ENCODE measurements at places on chromosomes 4 and X.

GRCh38 chrX:153922932-153923857 lies 2.9 kb downstream of the ARHGAP4 start:
- peak; percentile 32 for DNase-seq

- DNase-seq: no peak
Measured at GRCh38 chrX:139795196-139795595, 87.2 kb upstream of the MCF2 start.

DNA sequence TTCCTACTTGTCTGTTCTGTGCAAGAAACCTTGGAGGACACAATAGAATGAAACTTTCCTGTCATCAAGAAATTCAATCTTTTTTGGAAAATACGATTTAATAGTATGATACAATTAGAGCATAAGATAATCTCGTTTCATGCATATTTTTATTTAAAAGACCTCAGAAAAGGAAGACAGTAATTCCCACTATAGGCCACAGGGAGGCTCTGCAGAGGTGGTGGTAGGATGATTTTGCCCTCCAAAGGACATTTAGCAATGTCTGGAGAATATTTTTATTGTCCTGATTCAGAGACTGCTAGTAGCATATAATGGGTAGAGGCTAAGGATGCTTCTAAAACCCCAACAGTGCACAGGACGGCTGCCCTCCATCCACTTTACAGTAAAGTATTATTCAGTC lies 68.7 kb downstream of the PAK3 start:
- peak; percentile 7 for DNase-seq

- no peak for DNase-seq
Measured at GRCh38 chr4:187786190-187786589, 209.4 kb upstream of the ZFP42 start.

- DNase-seq: no peak
Measured at GRCh38 chrX:17438221-17438620, 63.2 kb downstream of the NHS start.

- peak; percentile 0 for DNase-seq
Measured at GRCh38 chrX:102599951-102600579, 750 bp downstream of the ARMCX5 start.

DNA sequence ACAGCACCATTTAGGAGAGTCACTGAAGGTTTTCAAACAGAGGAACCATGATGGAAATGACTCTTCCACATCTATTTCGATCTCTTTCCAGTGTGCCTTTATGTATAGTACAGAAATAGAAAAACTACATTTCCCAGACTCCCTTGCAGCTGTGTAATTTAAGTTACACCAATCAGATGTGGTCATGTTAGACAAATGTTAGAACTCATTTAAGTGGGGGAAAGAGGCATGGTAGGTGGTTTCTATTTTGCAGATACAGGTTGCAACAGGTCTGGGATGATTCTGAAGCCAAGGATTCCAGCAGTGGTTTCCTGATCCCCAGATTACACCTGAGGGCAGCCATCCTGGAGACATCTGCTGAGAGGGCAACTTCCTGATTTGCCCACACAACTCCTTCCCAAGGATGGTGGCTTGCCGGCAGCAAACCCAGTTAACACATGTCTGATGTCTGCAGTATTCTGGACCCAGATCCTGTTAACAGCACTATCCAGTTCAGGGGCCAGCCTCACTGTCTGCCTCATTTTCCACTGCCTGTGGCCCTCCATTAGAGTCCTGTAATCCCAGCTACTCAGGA lies 38.7 kb upstream of the PDK3 start:
- DNase-seq: peak; percentile 50

- no peak for DNase-seq
Measured at GRCh38 chr4:188942606-188943005, 803.4 kb downstream of the TRIML1 start.

- DNase-seq: no peak
Measured at GRCh38 chr4:152117933-152118507, 357.2 kb upstream of the GATB start.

DNA sequence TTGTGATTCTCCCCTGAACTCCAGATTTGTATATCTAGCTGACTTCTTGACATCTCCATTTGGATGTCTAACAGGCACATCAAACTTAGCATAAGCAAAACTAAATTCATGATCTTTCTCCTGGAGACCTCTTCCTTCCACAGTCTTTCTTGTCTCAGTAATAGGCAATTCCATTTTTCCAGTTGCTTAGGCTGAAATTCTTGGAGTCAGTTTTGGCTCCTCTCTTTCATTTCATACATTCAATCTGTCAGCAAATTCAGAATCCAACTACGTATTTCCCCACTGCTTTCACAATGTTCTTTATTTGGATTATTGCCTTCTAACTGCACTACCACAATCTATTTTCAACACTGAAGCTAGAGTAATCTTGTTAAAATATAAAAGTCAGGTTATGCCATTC lies 219.9 kb upstream of the GLRA2 start:
- no peak for DNase-seq

GRCh38 chr4:152856960-152857359 lies 77.2 kb downstream of the ARFIP1 start:
- DNase-seq: no peak

- DNase-seq: no peak
Measured at GRCh38 chrX:136816975-136817374, 36.2 kb upstream of the ARHGEF6 start.

DNA sequence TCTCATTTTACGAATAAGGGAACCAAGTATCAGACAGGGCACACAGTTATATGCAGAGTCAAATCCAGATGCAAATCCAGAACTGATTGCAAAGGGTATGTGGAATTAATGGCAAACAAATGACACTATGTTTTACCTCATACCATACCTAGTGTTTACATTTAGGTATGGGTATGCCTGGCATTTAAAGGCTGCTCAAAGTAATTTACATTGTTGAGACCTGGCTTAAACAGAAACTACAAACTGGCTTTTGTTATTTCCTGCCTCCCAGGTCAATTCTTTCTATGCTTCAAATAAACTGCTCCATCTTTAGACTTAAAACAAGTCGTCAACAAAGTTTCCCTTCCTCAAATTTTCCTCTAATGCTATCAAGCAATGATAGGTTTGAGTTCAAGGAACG lies 33.7 kb downstream of the ANKRD17 start:
- peak; percentile 55 for DNase-seq

DNA sequence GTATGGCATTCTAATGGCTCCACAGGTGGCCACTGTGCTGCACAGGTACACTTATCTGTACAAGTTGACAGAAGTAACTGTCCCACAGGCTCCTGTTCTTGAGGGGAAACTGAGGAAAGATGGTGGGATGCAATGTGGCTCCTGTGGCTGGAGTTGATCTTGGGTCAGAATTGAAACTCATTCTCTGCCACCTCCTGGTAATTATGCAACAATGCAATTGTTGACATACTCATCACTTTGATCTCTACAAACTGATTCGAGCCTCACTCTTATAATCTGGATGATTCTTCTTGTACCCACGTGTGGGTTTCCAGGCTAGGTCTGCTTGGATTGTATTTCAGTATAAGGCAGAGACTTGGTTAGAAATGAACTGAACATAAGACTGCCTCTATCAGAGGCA lies 148.8 kb downstream of the CCNG2 start:
- no peak for DNase-seq

DNA sequence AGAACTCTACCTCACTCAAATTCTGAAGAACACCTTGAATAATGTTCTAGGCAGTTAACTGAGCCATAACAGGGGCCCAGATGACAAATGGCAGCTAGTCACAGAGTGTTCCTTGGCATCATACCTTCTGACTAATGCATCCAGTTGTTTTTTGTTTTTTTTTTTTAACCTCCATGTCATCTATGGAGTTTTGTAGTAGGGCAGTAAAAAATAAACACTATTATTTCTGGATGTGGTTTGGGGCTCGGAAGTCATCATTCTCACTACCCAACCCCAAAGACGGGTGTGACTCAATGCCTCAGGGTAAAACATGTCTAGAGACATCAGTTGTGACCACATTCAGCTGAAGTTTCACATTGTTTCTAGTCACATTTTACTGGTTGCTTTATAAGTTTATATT lies 31.2 kb upstream of the MCF2 start:
- no peak for DNase-seq

GRCh38 chr4:176981551-176981950 lies 188.8 kb upstream of the VEGFC start:
- DNase-seq: no peak

- DNase-seq: no peak
Measured at GRCh38 chrX:10102046-10102704, 54.6 kb upstream of the CLCN4 start.

- DNase-seq: no peak
Measured at GRCh38 chr4:4385729-4386295, 1.1 kb upstream of the NSG1 start.

DNA sequence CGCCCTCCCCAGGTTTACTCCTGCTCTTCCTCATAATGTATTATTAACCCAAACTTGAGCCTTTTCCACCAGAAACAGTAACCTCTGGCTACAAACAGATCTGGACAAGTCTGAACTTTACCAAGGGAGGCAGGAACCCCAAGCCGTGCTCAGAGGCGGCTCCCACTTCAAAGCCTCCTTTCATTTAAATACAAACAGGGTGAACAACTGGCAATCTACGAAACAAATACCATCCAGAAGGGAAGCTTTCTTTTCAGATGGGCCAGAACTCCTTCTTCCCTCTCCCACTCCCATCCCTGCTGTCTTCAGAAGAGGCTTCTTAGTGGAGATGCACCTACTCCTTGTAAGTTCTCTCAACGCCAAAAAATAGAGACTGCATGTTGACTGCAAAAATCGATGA lies 2.1 kb upstream of the GPC4 start:
- peak; percentile 44 for DNase-seq

DNA sequence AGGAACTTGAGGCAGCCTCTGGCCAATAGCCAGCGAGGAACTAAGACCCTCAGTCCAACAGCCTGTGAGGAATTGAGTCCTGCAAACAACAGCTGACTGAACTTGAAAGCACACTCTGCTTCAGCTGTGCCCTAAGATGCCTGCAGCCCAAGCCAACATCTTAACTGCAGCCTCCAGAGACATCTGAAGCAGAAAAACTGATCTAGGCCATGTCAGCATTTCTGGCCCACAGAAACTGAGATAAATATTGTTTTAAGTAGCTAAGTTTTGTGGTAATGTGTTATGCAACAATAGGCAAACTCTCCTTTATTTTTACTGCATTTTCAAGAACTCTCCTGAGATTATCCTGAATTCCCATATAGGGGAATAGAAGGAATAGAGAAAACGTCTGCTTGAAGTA lies 24.4 kb upstream of the PIGA start:
- DNase-seq: no peak

- no peak for DNase-seq
Measured at GRCh38 chr4:100707786-100708185, 190.0 kb upstream of the EMCN start.

DNA sequence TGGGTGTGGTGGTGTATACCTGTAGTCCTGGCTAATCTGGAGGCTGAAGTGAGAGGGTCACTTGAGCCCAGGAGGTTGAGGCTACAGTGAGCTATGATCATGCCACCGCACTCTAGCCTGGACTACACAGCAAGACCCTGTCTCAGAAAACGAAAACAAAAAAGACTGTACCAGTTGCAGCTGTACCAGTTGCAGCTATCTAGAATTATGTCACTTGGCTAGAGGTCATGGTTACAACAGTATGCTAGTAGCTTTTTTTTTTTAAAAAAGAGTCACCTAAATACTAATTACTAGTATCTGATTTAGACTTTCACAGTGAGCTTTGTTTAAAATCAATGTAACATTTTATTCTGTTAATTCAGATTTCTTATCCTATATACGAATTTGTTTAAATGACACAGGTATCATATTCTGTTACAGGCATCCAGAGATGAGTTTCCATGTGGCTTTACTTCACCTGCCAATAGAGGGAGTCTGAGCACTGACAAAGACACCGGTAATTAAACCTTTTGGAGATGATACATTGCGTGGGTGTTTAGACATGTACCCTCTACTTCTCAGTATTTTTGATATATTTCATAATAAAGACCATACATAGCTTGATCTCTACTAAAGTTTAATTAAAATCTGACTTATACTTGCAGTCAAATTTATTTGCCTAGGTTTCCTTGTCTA lies 100.2 kb upstream of the IL13RA1 start:
- peak; percentile 14 for DNase-seq

- no peak for DNase-seq
Measured at GRCh38 chr4:7103607-7104365, 35.9 kb upstream of the GRPEL1 start.

DNA sequence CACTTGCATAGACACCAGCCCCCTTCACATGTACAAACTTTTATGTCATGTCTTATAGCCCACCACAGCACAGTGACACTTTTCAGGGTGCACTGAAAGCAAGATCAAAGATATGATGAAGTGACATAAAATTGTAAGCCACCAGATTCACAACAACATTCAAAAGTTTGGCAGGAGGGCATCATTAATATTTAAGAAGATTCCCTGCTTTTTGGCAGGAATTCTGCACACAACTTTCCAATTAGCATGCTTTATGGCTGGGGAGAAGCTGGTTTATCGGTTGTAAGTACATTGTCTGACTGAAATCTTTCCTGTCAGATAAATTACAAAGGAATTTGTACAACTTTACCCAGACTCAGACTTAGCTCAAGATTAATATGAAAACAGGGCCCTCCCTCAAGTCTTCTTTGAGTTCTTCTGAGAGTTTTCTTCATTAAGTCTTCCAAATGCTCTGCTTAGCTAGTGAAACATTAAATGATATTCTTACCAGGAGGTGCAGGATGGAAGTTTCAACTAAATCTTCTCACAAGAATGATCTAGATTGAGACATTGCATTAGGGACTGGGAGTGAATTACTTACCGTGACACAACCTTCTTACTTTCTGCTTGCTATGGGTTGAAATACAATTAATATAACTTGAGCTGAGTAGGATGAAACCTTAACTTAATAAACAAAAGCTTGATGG lies 523.8 kb downstream of the PPARGC1A start:
- no peak for DNase-seq

GRCh38 chr4:169283114-169283509 lies 12.4 kb upstream of the SH3RF1 start:
- DNase-seq: no peak

- DNase-seq: peak; percentile 82
Measured at GRCh38 chr4:93828995-93829819, 654 bp downstream of the ATOH1 start.

GRCh38 chr4:15213302-15213970 lies 211.2 kb downstream of the CPEB2 start:
- DNase-seq: no peak

DNA sequence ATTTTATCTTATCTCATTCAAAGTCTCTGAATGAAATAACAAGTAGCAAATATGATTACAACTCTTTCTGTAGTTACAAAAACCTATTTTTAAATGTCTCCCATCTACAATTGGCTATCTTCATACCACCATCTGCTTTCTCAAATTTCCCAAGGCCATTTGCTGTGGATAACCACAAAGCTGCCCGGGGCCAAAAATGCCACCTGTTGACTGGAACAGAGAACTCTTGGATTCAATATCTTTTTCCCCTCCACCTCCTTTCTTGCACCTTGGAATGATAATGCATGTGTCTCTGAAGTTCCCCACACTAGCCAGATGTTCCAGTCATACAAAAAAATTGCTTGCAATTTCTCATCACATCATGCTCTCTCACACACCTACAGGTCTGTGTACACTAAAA lies 93.3 kb upstream of the SCML1 start:
- no peak for DNase-seq

DNA sequence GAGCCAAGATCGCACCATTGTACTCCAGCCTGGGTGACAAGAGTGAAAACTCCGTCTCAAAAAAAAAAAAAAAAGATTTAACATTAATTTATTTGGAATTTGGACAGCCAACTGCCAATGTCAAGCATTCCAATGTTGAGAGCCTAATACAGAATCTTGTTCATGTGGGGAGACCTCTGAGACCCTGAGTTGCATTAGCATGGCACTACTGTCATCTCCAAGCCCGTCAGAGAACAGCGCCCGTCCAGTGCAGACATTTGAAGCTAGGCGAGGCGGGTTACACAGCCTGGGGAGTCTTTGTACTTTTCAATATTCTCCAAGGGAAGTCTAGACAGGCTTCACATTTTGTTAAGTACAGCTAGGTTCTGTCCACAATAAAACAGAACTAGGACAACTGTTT lies 126.7 kb downstream of the CHRNA9 start:
- DNase-seq: no peak

Data from GM23338 (cell line).